ENCODE measurements at places on chromosomes 5 and 9. TPM values are rescaled to one million over a fixed set of nuclear protein-coding genes. Genes with fewer than 3 reads are reported as not detected.

ELP1 gene
- 25.7 TPM for total RNA-seq

SLC6A7 gene
- total RNA-seq, result not detected

DELE1 gene
- 71.2 TPM for total RNA-seq

BHMT2 gene
- not detected for total RNA-seq

IGIP gene
- total RNA-seq, result 7.3 TPM

CTSV gene
- total RNA-seq, result 0.45 TPM

WDR31 gene
- total RNA-seq, result 1.00 TPM

SLC6A18 gene
- not detected for total RNA-seq

ROPN1L gene
- 1.4 TPM for total RNA-seq

Data from activated naive CD8-positive, alpha-beta T cell treated with anti-CD3 and anti-CD28 coated beads, Interleukin-2, amount 10 ng/mL, durations not matched to agents 7 days and 5 days (primary cell).